ENCODE measurements at places on chromosomes 6 and 20. TPM values are rescaled to one million over a fixed set of nuclear protein-coding genes. Genes with fewer than 3 reads are reported as not detected.

DNA sequence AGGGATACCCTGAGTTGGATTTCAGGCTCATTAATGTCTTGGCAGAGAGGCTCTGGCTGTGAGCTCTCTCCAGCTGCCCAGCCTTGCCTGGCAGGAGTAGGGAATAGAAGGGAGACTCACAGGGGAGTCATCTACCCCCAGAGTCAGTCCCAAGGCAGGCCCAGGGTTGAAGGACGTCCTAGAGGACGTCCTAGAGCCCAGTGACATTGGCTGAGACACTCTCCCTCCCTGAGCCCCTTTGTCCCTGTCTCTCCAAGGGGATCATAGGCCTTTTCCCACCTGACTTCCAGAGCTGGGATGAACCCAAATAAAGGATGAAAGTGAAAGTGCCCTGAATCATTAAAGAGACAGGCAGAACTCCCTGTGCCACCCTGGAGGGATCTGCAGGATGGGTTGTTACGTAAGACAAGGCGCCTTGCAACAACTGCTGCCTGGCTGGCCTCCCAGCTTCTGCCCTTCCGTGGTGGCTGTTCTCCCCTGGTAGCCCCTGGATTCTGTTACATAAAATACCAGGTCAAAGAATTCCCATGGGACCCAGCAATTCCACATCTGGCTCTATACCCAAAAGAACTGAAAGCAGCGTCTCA, 53.6 kb upstream of the SIRPA start:
- no peak for DNase-seq

DNA sequence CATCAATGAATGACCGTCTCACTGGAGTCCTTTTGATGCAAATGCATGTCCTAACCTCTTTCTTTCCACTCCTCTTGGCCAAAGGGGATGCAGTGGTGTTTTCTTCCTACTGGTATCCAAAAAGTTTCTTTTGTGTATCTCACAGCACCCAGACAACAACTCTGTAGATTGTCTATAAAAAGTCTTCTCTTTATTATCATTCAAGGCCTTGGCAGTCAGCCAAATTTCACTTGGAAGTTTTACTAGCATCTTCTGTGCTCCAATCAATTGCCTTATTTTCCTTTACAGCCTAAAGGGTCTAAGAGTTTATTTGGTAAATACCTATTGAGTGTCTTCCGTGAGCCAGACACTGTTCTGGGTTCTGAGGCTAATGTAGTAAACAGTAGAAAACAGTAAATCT, 150.2 kb upstream of the RNF217 start:
- DNase-seq: no peak

GRCh38 chr20:56467968-56468315, 485 bp upstream of the RTF2 start:
- DNase-seq: no peak

GRCh38 chr6:152273002-152273401, 364.2 kb downstream of the SYNE1 start:
- no peak for DNase-seq

- DNase-seq: no peak
Measured at GRCh38 chr20:61998343-61999121, 67.1 kb downstream of the TAF4 start.

DNA sequence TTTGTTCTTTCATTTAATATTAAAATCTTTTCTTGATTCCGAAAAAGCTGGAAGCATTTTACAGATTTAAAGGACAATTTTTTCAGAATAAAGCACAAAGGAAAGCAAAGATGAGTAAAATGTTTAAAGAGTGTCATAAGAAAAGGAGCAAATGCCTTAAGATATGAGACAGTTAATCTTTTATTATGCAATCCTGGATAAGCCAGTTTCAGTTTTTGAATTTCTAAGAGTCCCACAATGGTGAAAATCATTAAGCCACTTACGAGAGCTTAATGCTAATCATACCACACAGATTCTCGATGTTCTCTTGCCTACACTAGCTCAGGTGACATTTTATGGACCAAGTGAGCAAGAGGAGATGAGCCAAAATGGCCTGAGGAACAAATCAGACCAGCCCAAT, 103.7 kb upstream of the RNF217 start:
- no peak for DNase-seq

Gene F13A1
- total RNA-seq: 0.39 TPM

Gene OPRM1
- not detected for total RNA-seq

Gene EEF1A2
- total RNA-seq: 4.6 TPM

Data from neural crest cell (in vitro differentiated cells).